NCI-H2171 (cell line): ENCODE measurements at places on chromosomes 3 and 15.

- no peak for DNase-seq
Observed at GRCh38 chr3:33233884-33234283, 15.3 kb upstream of the SUSD5 start.

- DNase-seq: no peak
Observed at GRCh38 chr15:83769411-83769999, 115.6 kb downstream of the ADAMTSL3 start.

DNA sequence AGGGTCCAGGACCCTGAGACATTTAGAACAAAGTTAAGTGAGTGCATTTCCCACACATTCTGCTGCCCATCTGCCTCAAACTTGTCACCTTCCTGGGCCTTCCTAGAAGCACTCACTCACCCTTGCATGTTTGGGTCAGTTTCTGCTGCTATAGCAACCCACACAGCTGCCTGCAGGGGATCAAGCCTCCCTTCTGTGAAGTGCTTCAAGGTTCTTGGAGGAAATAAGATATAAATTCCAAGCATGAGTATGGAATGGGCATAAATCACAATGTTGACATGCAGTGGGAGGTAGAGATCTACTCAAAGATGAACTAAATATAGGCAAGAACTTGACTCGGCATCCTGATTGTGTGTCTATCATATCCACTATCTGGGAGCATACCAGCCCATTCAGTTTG lies 140.4 kb downstream of the SLC9A9 start:
- DNase-seq: no peak

- peak; percentile 41 for DNase-seq
Observed at GRCh38 chr15:65824031-65824743, 32.1 kb upstream of the DENND4A start.

GRCh38 chr3:55592572-55592971 lies 105.5 kb upstream of the WNT5A start:
- no peak for DNase-seq

DNA sequence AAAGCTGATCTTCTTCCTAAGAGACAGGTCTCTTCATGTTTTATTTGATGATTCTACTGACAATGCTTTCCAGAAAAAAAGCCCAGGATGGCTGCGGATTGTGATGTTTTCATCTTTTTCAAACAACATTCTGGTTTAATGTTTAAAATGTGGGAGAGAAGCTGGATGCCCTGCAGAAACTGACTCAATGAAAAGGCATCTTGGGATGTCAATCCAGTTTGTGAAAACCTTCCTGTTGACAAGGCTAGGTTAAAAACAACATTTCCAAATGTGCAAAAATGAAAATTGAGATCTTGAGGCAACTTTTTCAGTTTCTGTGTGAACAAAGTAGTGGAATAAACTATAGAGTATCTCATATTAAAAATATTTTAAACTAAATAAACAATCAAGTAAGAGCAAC lies 156.0 kb upstream of the MRPL3 start:
- no peak for DNase-seq

- no peak for DNase-seq
Observed at GRCh38 chr15:61256231-61256630, 27.1 kb upstream of the RORA start.

DNA sequence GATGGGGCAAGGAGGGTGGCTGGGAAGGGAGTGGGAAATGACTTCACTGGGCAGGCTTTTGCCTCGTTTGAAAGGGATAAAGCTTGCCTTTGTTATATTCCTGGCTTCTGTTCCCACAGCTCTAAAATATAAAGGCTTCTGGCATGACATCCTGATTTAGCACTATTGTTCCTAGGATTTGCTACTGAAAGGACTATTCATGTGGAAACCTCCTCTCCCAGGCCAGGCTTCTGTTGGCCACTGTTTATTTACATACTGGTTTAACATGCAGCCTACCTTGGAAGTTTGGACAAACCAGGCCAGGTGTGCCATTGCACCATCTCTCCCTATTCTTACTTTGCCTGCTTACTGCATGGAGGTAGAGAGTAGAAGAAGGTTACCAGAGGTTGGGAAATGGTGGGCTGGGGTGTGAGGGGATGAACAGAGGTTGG lies 2.4 kb upstream of the LMCD1 start:
- DNase-seq: no peak

DNA sequence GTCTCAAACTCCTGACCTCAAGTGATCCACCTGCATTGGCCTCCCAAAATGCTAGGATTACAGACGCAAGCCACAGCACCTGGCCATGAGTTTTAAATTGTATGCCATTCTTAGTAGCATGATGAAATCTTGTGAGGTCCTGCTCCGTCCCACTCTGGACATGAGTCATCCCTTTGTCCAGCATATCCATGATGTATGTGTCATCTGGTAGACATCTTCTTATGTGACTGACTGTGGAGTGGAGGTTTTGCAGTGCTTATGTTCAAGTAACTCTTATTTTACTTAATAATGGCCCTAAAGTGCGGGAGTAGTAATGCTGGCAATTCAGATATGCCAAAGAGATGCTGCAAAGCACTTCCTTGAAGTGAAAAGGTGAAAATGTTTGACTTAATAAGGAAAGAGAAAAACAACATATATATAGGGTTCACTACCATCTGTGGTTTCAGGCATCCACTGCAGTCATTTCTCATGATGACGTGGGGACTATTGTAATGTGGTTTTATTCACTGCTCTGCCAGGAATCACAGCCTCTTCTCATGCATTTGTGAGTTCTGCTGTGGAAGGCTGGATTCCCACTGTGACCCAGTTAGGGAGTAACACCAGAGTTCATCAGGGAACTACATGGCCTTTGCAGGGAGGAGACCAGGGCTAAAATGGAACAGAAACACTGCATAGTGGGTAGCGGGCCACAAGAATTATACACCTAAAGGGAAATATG lies 204.6 kb upstream of the STRIT1 start:
- no peak for DNase-seq

GRCh38 chr3:2516762-2517441 lies 418.2 kb downstream of the CNTN4 start:
- no peak for DNase-seq

DNA sequence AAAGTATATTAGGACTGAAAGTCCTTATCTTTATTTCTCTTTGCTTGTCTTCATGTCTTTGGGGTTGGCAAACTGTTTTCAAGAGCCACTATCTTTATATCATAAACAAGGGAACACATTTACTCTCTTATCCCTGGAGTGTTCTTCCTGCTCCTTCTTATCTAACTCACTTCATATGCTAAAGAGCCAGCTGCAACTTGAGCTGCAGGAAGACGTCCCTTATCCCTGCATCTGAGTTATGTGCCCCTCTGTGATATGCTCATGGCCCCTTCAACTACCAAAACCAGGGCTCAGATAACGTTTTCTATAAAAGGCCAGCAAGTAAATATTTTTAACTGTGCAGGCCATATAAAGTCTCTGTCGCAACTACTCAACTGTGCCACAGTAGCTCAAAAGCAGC lies 137.0 kb upstream of the CRBN start:
- no peak for DNase-seq

DNA sequence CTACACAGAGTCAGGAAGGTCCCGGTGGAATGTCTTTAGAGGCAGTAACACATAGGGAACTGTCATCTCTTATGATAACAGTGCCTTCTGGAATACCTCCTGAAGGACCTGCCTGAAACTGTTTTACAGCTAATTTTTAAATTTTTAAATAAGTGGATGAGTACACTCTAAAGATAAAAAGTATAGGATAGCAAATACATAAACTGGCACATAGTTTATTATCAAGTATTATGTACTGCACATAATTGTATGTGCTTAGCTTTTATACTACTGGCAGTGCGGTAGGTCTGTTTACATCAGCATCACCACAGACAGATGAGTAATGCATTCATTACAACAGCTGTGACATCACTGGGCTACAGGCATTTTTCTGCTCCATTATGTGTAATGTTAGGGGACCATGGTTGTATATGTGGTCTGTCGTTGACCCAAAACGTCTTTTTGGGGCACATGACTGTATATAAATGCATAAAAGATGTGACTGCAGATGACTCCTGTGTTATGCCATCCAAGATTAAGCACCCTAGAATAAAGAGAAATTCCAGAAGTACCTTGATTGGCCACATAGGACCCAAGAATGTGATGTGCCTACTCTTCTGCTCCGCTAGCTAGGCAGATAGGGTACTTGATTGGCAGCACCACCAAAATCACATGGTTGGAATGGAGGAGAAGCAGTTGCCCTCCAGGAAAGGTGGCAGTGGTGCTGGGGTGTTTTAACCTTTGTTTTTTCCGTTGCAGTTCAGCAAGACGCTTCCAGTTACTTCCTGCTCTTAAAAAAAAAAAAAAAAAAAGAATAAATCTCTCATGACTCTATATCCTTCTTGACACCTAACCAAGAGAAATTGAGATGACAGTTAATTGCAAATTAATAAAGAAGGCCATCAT lies 3.3 kb downstream of the VPS8 start:
- DNase-seq: no peak

GRCh38 chr3:125025642-125026041 lies 30.2 kb downstream of the HEG1 start:
- DNase-seq: no peak

DNA sequence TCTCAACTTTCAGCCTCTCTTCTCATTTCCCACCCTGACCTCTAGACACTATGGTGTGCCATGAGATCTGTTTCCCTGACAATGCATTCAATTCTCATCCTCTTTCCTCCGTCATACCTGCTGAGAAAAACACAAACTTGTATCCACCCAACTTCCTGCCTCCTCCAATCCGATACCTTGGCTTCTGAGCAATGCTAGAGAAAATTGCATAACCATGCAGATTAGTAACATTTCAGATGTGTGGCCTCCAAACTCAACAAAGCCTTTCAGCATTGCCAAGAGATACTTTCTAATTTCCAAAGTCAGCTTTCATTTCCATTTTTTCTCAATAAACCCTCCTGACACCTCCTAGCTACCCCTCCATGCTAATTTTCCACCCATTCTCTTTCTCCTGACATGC lies 88.5 kb downstream of the MINAR1 start:
- DNase-seq: no peak

DNA sequence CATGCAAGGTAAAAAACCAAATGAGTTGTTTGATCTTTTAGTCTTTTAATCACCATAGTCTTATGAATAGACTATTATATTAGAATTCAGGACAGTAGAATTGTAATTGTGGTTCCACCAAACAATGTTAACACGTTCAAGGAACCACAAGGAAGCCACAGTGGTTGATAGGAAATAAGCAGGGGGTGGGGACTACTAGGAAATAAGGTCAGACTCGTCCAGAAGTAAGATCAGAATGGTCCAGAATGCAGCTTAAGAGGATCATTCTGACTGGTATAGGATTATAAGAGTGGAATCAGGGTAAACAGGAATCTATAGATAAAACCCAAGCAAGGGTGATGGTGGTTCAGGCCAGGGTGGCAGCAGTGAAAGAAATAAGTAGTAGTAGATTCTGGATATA lies 7.5 kb downstream of the MYNN start:
- no peak for DNase-seq

DNA sequence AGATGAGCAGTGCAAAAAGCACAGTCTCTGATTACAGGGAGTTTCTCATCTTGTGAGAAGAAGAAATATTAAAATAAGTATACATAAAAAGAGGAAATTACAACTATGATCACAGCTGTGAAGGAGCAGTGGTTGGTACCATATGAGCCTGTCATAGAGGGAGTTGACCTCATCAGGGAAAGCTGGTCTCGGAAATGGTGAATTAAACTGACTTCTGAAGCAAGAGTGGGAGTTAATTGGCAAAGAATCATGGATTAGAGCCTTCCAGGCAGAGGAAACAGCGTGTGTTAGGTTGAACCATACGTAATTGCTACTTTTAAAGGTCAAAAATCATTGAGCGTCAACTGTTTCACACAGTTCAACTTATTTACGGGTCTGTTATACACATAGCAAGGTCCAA lies 539.1 kb downstream of the EDEM1 start:
- DNase-seq: no peak

DNA sequence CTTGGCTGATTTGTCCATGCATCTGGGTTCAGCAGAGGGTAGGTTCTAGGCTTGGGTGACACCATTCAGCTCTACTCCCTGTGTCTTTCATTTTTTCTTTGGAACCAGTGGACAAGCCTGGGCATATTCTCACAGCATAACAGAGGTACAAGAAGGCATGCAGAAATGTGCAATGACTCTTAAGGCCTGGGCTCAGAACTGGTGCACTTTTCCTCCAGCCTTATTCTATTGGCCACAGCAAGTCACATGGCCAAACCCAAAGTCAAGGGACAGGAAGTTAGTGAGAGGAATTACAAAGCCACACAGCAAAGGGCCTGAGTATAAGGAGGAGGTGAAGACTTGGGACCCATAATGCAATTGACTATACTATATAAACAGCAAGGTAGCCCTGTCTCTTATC lies 200.9 kb upstream of the CTDSPL start:
- no peak for DNase-seq

- DNase-seq: no peak
Observed at GRCh38 chr3:142976621-142977398, 13.3 kb upstream of the PAQR9 start.

- DNase-seq: no peak
Observed at GRCh38 chr3:115423170-115423569, 200.1 kb upstream of the GAP43 start.

DNA sequence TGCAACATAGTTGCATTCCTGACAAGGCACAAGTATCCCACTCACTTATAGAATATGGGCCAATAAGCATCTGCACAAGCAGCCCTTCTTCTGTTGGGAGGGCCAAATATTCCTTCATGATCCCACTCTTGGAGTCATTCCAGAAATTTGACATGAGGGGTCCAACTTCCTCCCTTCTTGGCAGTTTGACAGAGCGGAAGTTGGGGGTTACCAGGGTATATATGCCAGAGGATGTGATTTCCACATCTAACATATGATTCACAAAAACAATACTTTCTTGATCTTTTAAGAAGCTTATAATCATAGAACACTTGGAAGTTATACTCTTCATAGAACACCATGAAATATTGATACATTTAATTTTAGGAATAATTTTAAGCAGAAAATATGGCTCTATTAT lies 100.9 kb upstream of the CRBN start:
- DNase-seq: no peak
